ENCODE measurements at places on chromosomes 4 and X.

DNA sequence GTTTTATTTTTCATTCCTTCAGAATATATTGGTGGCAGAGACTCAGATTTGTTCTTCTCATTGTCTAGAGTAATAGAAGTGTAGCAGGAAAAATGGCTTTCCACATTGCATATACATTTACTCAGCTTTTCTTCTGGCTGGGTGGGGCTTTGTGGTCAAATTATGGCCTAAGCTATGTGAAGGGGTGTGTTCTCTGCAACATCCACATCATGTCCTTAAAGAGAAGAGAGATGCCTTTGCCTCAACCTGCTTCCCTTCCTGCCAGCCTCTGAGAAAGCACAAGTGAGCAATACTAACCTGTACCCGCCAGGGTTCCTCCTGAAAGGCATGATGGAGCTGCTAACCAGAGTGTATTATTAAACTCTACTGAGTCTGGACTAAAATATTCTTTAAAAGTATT is 695.6 kb upstream of the FAM241A start:
- DNase-seq = no peak

DNA sequence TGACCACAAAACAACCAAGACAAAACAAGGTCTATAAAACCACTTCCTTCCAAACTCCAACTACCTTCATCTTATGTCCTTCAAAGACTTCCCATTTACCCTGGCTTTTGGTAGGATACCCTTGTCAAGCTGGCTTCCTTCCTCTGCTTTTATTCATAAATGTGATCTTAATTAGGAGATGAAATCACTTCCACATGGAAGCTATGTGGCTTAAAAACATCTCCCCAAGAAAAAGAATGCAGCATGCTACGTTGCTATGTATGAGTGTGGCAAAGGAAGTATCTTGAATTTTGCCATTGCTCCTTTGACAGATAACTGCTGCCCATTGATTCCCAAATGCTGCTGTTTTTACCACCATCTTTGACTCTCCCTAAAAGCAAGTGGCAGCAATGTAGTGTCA is 46.4 kb upstream of the VEGFD start:
- DNase-seq = no peak

- DNase-seq = no peak
These were observed 25.6 kb downstream of the CHM start for GRCh38 chrX:86021652-86022289.

DNA sequence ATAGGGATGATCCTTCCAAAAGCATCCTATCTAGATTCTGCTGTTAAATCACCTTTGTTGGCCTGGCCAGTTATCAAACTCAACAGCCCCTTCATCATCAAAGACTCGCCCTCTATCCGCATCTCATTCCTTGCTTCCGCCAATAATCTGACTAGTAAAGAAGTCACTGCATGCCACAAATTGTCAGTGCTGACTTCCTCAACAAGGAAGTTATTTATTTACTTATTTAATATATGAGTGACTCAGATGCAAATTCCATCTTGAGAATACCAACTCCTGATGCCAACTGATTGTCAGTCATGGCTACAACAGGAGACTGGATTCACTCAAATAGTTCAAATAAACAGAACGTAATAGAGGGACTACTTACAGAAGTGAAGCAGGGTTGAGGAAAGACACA is 283.8 kb downstream of the TRIML1 start:
- no peak for DNase-seq

- no peak for DNase-seq
These were observed 164.6 kb downstream of the BANK1 start for GRCh38 chr4:101954975-101955678.

- no peak for DNase-seq
These were observed 473.4 kb upstream of the GNPDA2 start for GRCh38 chr4:45199736-45200135.

Data from stimulated activated CD8-positive, alpha-beta memory T cell treated with anti-CD3 and anti-CD28 coated beads, Interleukin-15, amount 100 ng/mL, for 24 hours (primary cell).